ENCODE measurements at places on chromosomes 16 and 17.

- no peak for DNase-seq
These were observed 69.3 kb downstream of the SLC5A11 start for GRCh38 chr16:24915019-24915418.

GRCh38 chr17:79231766-79232287, 157.2 kb downstream of the ENGASE start:
- DNase-seq: no peak

GRCh38 chr17:18377437-18378204, at the start of gene EVPLL:
Gene EVPLL, plus strand, starts transcription at chr17:18377778. Its CDS starts 3,160 bp downstream, at chr17:18380938.
- no peak for DNase-seq

- no peak for DNase-seq
These were observed 38.9 kb downstream of the UBN1 start for GRCh38 chr16:4886151-4886550.

- DNase-seq: no peak
These were observed 29.5 kb upstream of the CDH1 start for GRCh38 chr16:68707340-68708152.

DNA sequence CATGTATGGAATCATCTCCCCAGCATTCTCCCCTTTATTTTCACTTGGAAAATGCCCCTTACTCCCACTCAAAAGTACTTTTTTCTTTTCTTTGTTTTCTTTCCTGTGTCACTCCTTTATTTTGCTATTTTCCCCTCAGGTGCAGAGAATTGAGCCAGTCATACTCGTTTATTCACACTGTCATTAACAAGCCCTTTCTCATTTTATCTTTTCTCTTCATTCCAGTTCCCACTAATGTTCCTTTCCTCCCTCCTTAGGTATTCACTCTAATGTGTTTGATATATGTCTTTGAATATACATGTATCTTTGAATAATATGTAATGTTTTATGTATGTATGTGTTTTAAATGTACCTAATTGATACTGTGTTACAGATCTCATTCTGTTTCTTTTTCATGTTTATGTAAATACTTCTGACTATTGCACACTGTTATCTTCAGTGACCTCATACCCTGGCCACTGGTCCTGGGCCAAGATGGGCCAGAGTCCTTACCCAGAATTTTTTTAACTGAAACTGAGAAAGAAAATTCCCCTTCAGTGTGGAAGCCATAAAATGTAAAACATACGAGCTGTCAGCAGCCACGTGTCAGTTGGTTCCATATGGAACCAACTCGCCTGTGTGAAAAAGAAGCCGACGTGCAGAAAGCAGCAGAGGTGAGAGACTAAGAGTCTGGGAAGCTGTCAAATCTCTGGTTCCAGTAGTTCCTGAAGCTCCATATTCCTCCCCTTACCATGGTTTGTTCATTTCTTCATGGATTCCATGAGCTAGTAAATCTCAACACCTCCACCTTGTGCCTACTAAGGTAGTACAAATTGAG, 5.8 kb downstream of the SRR start:
- DNase-seq: no peak

DNA sequence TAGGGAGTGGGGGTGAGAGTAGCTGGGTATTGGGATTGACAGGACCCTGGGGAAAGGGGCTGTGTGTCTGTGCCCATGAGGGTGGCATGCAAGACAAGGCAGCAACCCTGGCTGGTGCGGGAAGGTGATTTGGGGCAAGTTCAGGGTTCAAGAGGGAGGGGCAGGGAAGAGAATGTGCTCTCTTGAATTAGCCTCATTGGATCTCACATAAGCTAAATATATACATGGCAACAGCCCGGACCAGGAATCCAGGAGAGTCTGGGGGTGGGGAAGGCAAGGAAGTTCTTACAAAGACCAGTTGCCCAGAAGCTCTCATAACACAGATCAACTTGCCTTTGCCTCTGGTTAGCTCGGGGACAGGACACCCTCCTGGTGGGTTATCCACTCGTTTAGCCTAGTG, 73.3 kb downstream of the IRX3 start:
- no peak for DNase-seq

GRCh38 chr17:65371702-65372101, 189.7 kb downstream of the AXIN2 start:
- no peak for DNase-seq

DNA sequence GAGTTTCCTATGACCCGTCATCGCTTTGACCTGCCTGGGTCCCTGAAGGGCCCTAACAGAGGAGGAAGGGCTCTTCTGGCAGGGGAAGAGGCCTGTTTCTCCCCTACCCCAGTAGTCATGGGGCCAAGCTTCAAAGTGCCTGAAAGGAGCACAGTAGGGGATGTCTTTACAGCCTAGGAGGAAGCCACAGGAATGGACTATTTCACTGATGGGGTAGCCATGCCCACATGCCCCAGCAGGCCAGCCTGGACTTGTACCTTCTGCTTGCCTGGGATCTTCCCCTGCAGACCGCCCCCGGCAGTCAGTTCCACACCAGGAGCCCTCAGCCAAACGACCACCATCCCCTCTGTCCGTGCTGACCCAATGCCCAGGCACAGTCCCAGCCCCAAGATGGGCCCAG, 41.8 kb upstream of the PEMT start:
- DNase-seq: no peak

Data from activated naive CD4-positive, alpha-beta T cell treated with anti-CD3 and anti-CD28 coated beads, Interleukin-2, amount 50 U/mL, for 16 hours (primary cell).